ENCODE measurements at places on chromosomes 7 and 10.
A peak's percentile ranks its signal among the peaks of the same experiment; 100 is the strongest.

- no peak for DNase-seq
Measured at GRCh38 chr10:131591936-131592335, 280.4 kb upstream of the TCERG1L start.

DNA sequence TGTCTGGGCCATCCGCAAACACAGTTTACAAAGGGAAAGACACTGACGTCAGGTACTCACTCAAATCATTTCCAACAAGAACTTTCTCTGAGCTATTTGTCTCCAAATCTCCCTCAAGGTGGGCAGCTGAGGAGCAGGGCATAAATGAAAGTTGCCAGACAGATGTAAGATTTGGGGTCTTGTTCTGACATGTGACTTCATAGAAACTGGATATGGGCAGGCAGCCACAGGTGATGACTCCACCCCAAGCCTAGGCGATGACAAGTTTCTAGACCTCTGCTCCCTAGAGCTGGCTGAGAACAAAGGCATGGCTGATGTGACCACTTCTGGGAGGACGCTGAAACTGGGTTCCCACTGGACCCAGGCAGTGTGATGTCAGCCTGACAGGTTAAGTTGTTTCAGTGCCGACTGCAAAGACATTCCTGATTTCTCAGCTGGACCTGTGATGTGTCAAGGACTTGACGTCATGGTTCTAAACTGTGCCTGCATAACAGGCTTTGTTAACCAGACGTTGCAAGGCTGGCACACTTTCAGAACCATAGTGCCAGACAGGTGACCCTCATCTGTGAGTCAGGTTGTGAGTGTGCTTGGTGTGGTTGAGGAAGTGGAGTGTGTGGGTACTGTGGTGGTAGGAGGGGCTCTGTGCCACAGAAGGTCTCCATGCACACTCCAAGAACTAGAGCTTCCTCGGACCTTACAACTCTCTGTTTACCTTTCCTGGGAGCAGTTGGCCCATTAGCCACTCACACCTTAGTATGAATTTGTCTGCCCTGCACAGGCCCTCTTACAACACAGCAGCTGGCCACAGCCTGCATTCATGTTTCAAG is 39.9 kb upstream of the EBF3 start:
- no peak for DNase-seq

DNA sequence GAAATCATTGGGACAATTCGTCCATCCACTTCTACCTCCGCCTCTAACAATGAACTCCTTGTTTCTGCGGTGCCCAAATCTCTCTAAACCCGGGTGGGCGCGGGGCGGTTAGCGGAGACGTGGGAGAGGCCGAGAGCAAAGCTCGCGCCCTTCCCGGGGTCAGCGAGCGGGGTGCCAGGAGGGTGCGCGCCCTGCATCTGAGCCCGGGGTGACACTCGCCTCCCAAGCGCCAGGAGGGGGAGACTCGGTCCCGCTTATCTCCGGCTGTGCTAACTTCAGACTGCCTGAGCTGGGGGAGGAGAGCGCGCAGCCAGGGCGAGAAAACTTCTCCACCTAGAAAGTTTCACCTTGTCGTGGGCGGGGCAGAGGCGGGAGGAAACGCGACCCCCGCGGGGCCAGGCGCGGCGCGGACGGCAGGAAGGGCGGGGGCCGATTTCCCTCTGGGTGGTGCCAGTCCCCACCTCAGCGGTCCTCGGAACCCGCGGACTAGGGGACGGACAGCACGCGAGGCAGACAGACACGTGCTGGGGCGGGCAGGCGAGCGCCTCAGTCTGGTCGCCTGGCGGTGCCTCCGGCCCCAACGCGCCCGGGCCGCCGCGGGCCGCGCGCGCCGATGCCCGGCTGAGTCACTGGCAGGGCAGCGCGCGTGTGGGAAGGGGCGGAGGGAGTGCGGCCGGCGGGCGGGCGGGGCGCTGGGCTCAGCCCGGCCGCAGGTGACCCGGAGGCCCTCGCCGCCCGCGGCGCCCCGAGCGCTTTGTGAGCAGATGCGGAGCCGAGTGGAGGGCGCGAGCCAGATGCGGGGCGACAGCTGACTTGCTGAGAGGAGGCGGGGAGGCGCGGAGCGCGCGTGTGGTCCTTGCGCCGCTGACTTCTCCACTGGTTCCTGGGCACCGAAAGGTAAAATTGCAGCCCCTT is at the start of gene MET:
Gene MET, plus strand, starts transcription at position 516 of the 915 bp plus-strand sequence. CDS start 26,889 bp downstream, outside the sequence.
- DNase-seq, result peak; percentile 63

- peak; percentile 17 for DNase-seq
Measured at GRCh38 chr7:145036604-145037405, 201.0 kb upstream of the TPK1 start.

GRCh38 chr7:11613292-11613930 is 218.6 kb downstream of the THSD7A start:
- DNase-seq, result no peak

DNA sequence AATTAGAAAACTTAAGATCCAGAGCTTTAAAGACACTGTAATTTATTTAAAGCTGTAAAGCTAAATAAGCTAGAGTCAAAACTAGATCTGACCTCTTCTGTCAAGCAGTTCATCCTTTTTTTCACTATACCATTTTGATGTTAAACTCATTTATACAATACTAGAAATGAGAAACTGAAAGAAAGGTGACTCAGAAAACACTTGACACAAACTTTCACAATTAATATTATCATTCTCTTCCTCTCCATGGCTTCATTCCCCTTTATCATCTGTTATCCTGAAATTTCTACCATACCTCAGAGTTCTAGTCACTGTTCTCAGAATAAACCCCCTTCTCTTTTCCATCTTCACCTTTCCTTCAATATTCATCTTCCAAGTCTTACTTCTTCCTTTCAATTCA is 1.3 kb downstream of the FIGNL1 start:
- DNase-seq, result no peak

- no peak for DNase-seq
Measured at GRCh38 chr10:98997596-98997995, 238.1 kb downstream of the HPSE2 start.

DNA sequence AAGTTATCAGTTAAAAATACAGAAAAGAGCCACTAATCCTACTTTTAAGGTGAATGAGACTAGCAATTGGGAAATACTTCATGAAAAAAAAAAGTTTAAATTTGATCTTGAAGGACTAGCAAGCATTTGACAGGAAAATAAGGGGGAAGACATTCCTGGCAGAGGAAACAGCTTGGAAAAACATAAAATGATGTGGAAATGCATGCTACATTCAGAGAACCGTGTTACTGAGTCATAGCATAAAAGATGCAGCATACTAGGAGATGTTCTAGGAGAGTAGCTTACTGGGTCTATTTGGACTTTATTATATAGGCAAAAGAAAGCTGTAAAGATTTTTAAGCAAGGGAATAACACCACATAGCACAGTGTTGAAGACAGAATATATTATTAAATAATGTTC is 108.6 kb upstream of the COL1A2 start:
- DNase-seq, result peak; percentile 55

GRCh38 chr10:95240811-95241210 is 46.8 kb downstream of the ACSM6 start:
- DNase-seq, result no peak

DNA sequence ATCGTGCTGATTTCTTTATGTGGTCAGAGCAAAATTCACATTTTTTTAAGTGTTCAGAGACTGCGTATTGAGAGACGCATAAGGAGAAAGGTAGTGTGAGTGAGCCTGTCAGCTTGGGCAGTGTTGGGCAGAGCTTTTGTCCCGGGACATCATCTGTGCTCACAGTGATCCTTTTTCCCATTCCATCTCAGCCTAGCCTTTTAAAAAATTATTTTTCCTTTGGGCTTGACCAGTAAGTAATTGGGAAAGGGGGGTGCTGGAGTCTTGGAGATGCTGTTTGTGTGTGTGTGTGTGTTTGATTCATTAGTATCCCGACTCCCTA is 1.5 kb downstream of the NRF1 start:
- DNase-seq, result no peak

GRCh38 chr7:36082910-36083309 is 70.1 kb upstream of the EEPD1 start:
- no peak for DNase-seq

- DNase-seq, result no peak
Measured at GRCh38 chr7:17021205-17021604, 139.4 kb upstream of the AGR3 start.

GRCh38 chr10:82256275-82256674 is 381.3 kb downstream of the NRG3 start:
- no peak for DNase-seq

- peak; percentile 52 for DNase-seq
Measured at GRCh38 chr10:70541736-70542564, 60.6 kb downstream of the PRF1 start.

- DNase-seq, result no peak
Measured at GRCh38 chr10:44390585-44391072, 5.7 kb upstream of the CXCL12 start.

GRCh38 chr10:44511601-44512000 is 126.7 kb upstream of the CXCL12 start:
- DNase-seq, result no peak

GRCh38 chr7:50363327-50364060 is 59.0 kb downstream of the IKZF1 start:
- DNase-seq, result no peak

DNA sequence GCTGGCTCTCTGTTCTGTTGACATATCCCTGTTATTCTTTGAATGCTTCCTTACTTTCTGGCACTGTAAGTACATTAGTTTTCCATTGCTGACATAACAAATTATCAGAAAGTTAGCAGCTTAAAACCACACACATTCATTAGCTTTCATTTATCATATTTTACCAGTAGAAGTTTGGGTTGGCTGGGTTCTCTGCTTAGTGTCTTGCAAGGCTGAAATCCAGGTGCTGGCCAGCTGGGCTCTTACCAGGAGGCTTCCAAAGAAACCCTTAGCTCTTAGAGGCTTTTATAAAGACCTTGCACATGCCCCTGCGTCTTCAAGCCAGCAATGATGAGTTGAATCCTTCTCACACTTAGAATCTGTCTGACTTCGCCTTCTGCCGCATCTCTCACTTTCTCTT is 160.6 kb downstream of the MLLT10 start:
- DNase-seq, result peak; percentile 78

- DNase-seq, result peak; percentile 83
Measured at GRCh38 chr10:33224251-33224965, 110.1 kb downstream of the NRP1 start.

DNA sequence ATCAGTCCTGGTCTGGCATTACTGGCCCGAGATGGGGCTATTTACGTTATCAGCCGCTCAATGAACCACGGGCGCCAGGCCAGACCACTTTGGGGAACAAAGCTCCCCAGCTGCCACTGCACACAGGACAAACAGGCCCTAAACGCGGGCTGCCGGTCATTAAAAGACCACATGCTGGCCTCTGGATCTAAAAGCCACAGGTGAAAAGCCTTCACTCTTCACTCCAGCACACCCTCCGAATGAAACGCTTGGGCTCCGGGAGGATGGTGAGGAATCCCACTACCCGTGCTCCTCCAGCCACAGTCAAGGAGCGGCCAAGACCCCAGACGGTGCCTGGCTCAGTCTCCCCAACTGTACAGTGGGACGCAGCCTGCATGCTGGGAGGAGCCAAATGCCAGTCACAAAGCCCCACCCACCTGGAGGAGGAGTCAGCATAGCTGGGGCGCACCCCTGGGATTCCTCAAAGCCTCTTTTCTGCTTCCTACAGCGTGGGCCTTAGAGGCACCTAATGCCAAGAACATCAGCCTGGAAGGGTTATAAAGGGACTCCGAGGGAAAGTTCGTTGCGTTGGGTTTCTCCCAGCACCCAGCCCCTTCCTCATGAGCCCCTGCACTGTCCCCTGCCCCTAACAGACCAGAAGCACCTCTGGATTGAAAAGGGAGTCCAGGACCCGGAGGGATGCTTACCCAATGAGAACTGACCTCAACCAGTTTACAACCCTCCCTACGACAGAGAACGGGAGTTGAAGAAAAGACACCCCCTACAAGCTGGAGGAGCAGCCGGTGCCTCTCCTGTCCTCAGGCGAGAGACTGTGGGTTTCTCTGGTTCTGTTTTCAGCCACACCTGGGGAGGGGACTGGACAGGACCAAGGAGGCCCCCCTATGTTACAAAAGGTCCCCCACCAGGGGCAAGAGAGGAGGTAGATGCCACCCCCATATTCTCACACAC is 4.7 kb downstream of the PDGFA start:
- DNase-seq, result peak; percentile 45

DNA sequence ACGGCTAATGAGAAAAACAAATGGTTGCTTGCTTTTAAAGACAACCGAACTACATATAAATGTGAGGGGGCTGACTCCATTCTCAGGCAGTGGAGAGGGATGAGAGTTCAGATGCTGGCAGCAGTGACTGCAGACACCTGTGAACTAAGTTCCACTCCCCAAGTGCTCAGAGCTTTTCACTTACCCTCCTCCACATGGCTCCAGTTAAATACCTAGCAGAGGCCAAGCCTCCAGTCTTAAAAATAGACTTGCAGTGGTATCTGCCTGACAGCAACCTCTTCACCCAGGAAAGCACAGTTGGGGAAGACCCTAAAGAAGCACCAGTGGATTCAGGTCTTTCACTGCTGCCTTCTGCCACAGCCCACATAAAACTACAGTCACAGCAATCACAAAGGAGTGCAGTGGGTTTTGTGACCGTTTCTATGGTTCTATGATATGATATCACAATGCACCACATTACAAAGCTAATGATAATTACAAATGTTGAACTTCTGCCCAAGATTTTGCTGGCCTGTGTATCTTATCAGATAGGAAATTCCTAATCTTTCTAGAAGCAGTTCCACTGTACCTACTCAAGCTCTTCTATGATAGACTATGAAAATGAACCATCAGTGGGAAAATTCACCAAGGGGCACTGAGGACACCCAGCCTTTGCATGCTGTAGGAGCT is 3.3 kb upstream of the ABLIM1 start:
- DNase-seq, result no peak

DNA sequence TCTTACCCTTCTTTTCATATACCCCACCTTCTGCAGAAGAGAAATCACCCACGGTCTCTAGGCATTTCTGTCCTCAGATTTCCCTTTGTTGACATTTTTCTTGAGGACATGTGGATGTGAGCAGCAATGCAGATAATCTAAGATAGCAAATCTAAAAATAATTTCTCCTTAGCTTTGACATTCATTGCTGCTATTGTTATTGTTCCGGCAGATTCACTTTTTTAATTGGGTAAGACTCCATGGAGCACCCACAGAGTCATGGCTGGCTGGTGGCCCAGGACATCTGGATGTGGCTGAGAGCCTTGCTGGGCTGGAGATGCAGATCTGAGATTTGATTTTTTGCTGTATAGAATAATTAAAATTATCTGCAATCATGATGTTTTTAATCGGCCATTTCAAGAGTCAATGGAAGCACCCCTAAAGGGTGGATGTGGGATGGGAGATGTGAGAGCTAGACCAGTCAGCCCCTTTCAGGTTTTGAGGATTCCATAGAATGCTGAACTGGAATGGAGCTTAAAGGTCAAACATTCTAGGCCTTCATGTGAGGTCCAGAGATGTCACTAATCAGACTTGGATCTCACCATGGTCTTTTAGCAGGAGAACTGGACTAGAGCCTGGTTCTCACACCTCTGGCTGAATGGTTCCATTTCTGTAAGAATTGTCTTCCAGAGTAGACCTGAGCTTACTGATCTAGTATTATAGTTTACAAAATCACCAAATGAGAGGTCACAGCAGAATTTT is 37.5 kb downstream of the TAS2R41 start:
- DNase-seq, result no peak

GRCh38 chr10:1724921-1725488 is 12.3 kb downstream of the ADARB2 start:
- no peak for DNase-seq
